ENCODE measurements at places on chromosomes 7 and 10.

- H3K27ac ChIP-seq, result no peak overlapping the region
- no peaks in the 10 kb centered on the region for H3K36me3 ChIP-seq
- no peaks in the 10 kb centered on the region for H3K4me1 ChIP-seq
- no peak overlapping the region for H3K4me3 ChIP-seq
- no peaks in the 10 kb centered on the region for H3K27me3 ChIP-seq
Observed at GRCh38 chr7:118949031-118949430, 724.5 kb downstream of the ANKRD7 start.

GRCh38 chr7:30800785-30801252 is 29.6 kb downstream of the MINDY4 start:
- DNase-seq, result peak; percentile 82
- H3K4me1 ChIP-seq, result peaks cover 81% of the 10 kb centered on the region
- no peaks in the 10 kb centered on the region for H3K27me3 ChIP-seq
- H3K36me3 ChIP-seq, result no peaks in the 10 kb centered on the region
- no peak overlapping the region for H3K27ac ChIP-seq
- H3K4me3 ChIP-seq, result no peak overlapping the region

DNA sequence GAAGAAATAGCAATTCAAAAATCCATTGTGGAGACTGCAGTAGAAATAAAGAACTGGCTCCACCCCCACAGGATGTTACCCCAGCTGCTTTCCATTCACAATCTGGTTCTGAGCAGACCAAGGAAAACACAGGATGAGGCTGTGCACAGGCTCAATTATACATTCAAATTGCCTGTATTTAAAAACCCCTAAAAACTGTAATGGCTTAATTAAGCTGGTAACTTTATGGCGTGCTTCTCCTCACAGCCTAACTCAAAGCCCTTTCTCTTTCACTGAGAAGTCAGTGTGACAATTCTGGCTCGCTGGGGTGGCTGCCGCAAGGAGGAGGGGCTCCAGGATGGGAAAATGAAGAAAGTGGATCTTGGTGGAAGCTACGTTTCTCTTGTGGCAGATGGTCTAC is 1191.1 kb downstream of the SORCS1 start:
- no peaks in the 10 kb centered on the region for H3K4me1 ChIP-seq
- H3K36me3 ChIP-seq, result no peaks in the 10 kb centered on the region
- no peaks in the 10 kb centered on the region for H3K27me3 ChIP-seq
- no peak for DNase-seq
- no peak overlapping the region for H3K27ac ChIP-seq
- no peak overlapping the region for H3K4me3 ChIP-seq

DNA sequence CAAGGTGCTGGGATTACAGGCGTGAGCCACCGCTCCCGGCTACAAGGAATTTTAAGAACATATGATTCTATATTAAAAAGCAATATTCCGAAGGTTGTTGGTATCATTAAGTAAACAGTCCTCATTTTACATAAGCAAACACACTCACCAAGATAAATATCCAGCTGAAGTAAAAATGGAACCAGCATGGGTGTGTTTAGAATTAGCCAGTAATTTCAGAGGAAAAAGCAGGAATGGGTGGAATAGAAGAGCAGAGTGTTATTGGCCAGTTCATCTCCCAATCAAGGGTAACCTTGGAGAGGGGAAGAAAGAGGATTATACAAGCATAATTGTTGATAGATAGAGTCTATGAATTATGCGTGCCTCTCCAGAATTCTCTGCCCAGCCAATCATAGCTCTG is 31.7 kb upstream of the MAT1A start:
- H3K4me1 ChIP-seq, result no peaks in the 10 kb centered on the region
- H3K27me3 ChIP-seq, result no peaks in the 10 kb centered on the region
- no peaks in the 10 kb centered on the region for H3K36me3 ChIP-seq
- H3K27ac ChIP-seq, result no peak overlapping the region

DNA sequence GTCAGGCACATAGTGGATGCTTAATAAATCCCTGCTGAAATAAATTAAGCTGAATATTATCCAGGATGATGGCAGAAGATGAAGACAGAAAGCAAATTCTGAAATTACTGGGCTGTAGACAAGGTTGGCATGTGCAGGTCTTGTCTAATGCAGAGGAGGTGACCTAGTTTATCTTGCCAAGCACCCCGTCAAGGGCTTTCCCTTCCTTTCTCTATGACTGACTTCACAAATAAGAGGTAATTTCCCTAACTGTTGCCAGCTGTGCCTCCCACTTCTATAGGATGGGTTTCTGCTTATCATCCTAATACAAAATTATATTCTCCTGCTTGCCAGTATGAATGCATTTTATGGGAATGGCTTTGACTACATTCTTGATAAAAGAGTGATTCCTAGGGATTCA is 38.0 kb downstream of the LHFPL3 start:
- no peak for DNase-seq
- H3K4me3 ChIP-seq, result no peak overlapping the region
- no peak overlapping the region for H3K27ac ChIP-seq
- H3K27me3 ChIP-seq, result no peaks in the 10 kb centered on the region

DNA sequence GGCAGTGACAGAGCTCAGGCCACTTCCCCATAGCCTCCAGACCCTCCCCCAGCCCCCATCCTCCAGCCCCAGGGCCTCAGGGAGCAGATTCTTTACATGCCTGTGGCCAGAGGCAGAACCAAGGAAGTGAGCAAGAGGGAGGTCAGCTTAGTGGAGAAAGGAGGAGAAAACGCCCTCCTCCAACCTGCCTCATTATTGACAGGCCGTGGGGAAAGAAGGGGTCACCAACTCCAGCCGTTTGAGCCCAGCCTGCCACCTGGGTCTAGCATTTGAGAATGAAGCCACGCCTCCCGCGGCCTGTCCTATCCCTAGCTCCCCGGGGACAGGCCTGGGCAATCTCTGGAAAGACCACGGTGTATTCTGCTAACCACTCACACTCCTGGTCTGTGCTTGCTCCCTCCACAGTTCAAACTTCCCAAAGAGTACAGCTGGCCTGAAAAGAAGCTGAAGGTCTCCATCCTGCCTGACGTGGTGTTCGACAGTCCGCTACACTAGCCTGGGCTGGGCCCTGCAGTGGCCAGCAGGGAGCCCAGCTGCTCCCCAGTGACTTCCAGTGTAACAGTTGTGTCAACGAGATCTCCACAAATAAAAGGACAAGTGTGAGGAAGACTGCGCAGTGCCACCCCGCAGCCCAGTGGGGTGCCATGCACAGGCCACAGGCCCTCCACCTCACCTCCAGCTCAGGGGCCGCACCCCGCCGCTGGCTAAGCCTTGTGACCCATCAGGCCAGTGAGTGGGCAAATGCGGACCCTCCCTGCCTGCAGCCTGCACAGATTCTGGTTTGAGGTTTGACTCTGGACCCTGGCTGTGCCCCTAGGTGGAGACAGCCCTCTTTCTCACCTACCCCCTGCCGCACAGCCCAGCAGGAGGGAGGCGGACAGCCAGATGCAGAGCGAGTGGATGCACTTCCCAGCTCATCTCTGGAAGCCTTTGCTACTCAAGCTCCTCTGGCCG is 14.3 kb upstream of the TRIM8 start:
- peak overlapping the region; percentile 83 for H3K27ac ChIP-seq
- no peak overlapping the region for H3K4me3 ChIP-seq
- H3K36me3 ChIP-seq, result no peaks in the 10 kb centered on the region
- H3K4me1 ChIP-seq, result no peaks in the 10 kb centered on the region
- DNase-seq, result no peak
- H3K27me3 ChIP-seq, result no peaks in the 10 kb centered on the region

DNA sequence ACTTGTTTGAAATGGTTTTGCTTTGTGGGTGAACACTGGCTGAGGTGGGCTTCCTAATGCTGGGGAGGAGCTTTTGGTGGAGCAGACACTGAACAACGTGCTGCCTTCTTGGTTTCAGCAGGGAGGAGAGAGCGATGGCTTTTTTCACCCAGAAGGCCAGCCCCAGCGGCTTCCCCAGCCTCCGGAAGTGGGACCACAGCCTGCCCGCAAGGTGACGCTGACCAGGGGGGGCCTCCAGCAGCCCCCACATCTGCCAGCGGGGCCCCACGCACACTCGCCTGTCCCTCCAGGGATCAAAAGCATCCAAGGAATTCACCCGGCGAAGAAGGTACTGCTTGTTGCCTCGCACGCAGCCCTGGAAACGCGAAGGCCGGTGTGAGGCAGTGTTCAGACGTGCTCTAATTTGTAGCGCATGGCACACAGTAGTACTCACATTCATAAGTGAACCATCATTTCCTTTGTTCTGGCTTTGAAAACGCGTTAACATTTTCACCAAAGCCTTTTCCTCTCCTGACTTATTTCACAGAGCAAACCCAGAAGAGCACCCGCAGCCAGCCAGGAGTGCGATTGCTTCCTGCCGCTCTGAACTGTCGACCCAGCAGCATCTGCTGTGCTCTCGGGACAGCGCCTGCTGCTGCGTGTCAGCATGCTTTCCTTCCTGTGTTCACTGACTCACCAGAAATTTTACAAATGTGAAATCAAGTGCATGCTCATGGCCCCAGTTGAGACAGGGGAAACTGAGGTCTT is 48.4 kb downstream of the SHH start:
- H3K27ac ChIP-seq, result peak overlapping the region; percentile 15
- peaks cover 36% of the 10 kb centered on the region for H3K4me1 ChIP-seq
- no peak for DNase-seq
- no peak overlapping the region for H3K4me3 ChIP-seq

- no peak overlapping the region for H3K27ac ChIP-seq
- H3K4me1 ChIP-seq, result no peaks in the 10 kb centered on the region
- DNase-seq, result no peak
- no peaks in the 10 kb centered on the region for H3K27me3 ChIP-seq
- H3K4me3 ChIP-seq, result no peak overlapping the region
- no peaks in the 10 kb centered on the region for H3K36me3 ChIP-seq
Observed at GRCh38 chr10:100560248-100560647, 24.5 kb downstream of the HIF1AN start.

- H3K36me3 ChIP-seq, result no peaks in the 10 kb centered on the region
- no peak for DNase-seq
- no peaks in the 10 kb centered on the region for H3K27me3 ChIP-seq
- H3K4me1 ChIP-seq, result no peaks in the 10 kb centered on the region
- no peak overlapping the region for H3K27ac ChIP-seq
Observed at GRCh38 chr7:36469236-36469635, 79.6 kb downstream of the ANLN start.

DNA sequence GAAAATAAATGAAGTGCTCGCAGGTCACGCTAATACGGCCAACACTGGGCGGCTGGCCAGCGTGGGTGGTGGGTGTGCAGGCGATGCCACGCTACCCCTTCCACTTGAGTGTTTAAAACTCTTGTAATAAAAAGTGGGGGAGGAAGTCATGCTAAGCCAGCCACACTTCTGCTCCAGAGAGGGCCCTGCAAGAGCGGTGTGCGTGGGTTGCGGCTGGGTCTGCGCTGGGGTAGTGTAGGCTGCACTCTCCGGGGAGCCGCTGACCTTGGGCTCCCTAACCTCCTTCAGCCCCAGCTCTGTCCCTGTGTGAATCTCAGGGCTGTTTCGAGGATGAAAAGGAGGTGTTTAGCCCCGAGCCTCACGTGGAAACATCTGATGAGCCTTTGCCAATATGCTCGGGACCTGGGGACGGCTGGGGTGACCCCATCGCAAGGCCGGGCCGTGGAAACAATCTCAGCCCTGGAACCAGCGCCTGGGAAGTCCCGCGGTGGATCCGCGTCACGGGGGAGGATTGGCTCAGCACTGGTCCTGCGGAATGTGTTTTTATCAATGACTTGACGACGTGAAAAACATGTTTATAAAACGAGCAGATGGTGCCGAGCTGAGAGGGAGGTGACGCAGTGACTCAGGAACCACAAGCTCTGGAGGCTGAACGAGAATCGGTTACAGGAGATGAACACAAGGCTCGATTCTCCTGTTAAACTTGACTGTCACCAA is 278.5 kb downstream of the DNAJB6 start:
- no peak overlapping the region for H3K4me3 ChIP-seq
- H3K36me3 ChIP-seq, result no peaks in the 10 kb centered on the region
- DNase-seq, result peak; percentile 78
- no peaks in the 10 kb centered on the region for H3K27me3 ChIP-seq
- no peak overlapping the region for H3K27ac ChIP-seq
- no peaks in the 10 kb centered on the region for H3K4me1 ChIP-seq

DNA sequence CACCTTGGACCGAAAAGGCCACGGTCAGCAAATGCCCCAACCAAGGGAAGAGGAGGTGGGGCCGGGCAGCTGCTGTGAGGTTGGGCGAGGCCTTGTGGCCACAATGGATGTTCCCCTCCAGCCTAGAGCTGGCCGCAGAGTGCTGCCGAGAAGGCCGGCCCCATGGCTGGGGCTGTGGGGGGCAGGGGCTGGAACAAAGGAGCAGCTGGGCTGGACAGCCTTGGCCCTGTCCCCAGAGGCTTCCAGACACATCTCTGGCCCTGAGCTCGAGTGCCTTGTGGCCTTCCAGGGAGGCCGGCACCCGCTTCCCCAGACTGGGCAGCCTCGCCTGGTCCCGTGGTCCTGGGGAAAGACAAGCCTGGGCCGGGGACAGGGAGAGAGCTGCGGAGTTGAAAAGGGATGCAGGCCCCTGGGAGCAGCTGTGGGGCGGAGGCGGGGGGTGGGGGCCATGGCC is 88.0 kb downstream of the PDGFA start:
- no peaks in the 10 kb centered on the region for H3K36me3 ChIP-seq
- no peaks in the 10 kb centered on the region for H3K4me1 ChIP-seq
- H3K4me3 ChIP-seq, result no peak overlapping the region
- no peaks in the 10 kb centered on the region for H3K27me3 ChIP-seq

DNA sequence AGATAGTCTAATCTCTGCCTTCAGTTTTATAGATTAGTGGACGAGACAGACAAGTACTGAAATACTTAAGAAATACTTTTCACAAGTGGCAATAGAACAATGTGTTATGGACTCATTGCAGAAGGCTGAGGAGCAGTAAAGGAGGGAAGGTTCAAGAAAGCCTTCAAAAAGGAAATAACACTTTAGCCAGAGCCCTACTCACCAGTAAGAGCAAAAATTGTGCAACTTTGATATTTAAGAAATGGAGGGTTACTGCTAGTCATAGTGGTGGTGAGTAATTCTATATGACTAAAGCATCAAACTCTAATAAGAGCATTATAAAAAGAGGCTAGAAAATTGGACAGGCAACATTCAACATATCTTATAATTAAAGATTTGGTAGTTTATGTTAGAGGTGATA is 28.8 kb downstream of the PTPN12 start:
- H3K4me1 ChIP-seq, result peaks cover 38% of the 10 kb centered on the region
- H3K36me3 ChIP-seq, result no peaks in the 10 kb centered on the region

DNA sequence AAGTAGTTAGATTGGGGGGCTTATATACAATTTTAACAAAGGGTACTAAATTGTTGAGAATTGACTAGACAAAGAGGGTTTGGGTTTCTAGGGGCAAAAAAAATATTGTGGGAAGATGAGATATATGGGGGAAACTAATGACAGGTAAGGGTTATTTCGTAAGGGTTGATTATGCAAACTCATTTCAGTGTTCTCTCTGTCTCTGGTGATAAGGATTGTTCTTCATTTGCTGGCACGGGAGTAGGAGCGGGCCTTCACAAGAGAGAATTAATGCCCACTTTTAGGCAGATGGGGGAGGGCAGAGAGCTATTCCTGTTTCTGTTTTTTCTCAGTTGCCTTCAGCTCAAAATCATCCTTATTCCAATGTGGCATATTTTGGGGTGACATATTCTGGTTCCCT is 258.4 kb downstream of the EXOC4 start:
- no peak overlapping the region for H3K27ac ChIP-seq
- H3K4me3 ChIP-seq, result no peak overlapping the region
- no peaks in the 10 kb centered on the region for H3K27me3 ChIP-seq
- DNase-seq, result no peak

- H3K4me1 ChIP-seq, result no peaks in the 10 kb centered on the region
- H3K4me3 ChIP-seq, result peak overlapping the region; percentile 29
- no peaks in the 10 kb centered on the region for H3K27me3 ChIP-seq
- peak overlapping the region; percentile 96 for H3K27ac ChIP-seq
Observed at GRCh38 chr10:32051926-32052325, 4.3 kb downstream of the KIF5B start.

All from right atrium auricular region (tissue), 2 donors.